Non-pigmented ciliary epithelial cell (primary cell): ENCODE measurements at places on chromosomes 4 and X.
A peak's percentile ranks its signal among the peaks of the same experiment; 100 is the strongest.

- DNase-seq, result no peak
Measured at GRCh38 chr4:80336582-80336981, 1.1 kb downstream of the CFAP299 start.

DNA sequence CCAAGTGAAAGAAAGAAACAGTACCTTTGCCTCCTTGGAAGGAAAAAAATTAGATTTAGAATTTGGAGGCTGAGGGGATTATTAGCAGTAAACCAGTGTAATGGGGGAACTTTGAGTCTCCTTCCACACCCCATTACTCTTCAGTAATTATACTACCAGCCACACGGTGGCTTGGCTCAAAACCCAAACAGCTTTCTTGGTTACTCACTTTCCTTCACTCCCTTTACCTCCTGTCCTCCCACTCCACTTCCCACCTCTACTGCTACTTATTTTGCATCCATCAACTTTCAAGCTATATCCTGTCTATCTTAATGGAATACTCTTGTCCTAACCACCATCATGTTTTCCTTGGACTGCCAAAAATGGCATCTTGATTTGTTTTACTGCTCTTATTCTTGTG, 310.6 kb upstream of the AADAT start:
- no peak for DNase-seq

- DNase-seq, result no peak
Measured at GRCh38 chrX:12974796-12975669, at the start of gene TMSB4X. TMSB4X (plus strand) TSS chrX:12975110.

DNA sequence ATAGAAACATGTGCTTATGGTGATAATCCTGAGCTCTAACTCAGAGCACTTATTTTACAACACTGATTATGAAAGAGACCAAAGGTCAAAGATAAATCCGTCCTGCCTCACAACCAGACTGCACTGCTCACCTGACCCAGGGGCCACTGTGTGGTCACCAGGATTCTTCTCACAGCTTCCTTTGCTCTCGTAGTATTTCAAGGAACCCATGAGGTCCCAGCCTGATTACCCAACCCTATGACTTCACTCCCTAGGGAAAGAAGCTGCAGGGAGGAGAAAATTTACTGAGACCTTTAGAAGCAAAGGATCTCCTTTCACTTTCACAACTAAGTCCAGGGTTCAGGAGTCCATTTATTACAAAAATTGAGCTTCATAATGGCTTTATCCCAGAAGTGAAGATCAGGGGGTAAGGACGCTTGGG, 9.6 kb downstream of the SLC25A5 start:
- peak; percentile 32 for DNase-seq

GRCh38 chrX:11567528-11568220, 98.0 kb downstream of the ARHGAP6 start:
- DNase-seq, result no peak

GRCh38 chrX:39731735-39732134, 366.0 kb downstream of the BCOR start:
- no peak for DNase-seq

- no peak for DNase-seq
Measured at GRCh38 chr4:68803013-68803412, 12.8 kb upstream of the UGT2B10 start.

DNA sequence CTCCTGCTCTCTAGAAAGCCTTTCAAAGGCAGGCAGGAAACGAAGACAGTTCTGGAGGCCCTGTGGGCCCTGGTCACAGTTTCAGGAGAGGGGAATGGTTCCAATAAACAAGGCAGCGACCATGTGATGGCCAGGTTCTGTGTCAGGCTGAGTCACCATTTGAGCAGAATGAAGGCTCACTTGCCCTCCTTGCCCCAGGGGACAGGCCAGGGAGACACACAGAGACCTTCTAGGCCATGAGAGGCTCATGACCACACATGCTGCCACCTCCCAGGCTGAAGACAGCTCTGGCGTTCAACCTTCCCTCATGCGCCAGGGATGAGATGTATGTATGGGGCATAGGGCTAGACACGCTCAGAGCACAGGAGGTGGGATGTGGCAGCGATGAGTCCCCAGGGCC, 22.9 kb upstream of the TRIM2 start:
- no peak for DNase-seq

- DNase-seq, result no peak
Measured at GRCh38 chrX:19193565-19193964, 71.3 kb upstream of the ADGRG2 start.

- no peak for DNase-seq
Measured at GRCh38 chr4:47831026-47831679, 6.7 kb downstream of the CORIN start.

GRCh38 chrX:142238536-142238935, 33.4 kb upstream of the MAGEC2 start:
- DNase-seq, result no peak

- no peak for DNase-seq
Measured at GRCh38 chr4:148716431-148717052, 274.3 kb upstream of the NR3C2 start.

DNA sequence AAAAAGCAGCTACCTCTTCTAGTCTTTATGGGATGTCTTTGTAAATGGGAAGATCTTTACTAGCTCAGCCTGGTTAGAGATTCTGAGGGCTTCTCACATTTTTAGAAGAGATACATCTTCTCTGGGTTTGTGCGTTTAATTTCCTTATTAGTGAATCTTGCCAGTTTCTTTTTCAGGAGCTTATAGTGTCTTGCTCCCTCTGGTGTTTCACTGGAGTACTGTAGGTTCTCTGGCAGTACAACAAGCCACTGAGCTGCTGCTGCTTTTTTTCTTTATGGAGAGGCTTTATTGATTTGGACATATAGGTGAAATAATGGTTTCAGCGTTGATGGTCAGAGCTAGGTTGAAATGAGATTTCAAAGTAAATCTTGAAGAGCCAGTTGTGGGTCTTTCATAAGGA, 82.9 kb downstream of the LAS1L start:
- DNase-seq, result peak; percentile 4

GRCh38 chrX:41541386-41541785, 94.2 kb downstream of the NYX start:
- DNase-seq, result no peak

- no peak for DNase-seq
Measured at GRCh38 chr4:7128644-7129043, 60.8 kb upstream of the GRPEL1 start.

DNA sequence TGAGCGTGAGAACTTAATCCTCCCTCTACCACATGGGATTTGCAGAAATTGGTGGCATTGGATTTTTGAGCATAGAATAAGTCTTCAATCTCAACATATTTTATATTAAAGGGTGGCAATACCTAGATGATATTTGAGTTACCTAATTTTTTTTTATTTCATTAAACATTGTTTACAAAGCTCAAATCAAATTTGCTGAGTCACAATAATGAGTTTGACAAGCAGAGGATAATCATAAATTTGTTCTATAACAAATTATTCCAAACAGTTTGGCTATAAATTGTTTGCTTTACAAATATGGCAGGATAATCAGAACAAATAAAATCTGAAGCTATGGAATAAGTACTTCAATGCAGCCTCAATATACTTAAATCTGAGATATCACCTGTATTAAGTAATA, 22.7 kb downstream of the EMCN start:
- DNase-seq, result no peak

GRCh38 chr4:189858435-189858834, 82.2 kb upstream of the FRG1 start:
- DNase-seq, result no peak

DNA sequence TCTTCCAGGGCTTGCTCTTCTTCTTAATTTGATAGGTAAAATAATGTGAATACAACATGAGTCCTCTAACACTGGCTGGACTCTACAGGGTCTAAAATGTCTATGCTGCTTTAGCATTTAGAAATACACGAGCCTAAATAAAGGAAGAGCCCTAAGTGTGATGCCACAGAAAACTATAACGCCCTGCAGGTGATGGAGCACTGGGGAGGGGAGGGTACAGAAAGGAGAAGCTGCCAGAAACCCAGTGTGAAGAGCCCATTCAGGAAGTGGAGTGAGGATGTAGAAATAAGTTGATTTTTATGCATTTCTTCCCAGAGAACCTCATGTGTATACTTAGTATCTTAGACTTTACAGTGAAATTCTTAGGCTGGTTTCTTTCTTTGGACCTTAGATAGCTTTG, 83.4 kb downstream of the TNIP2 start:
- DNase-seq, result no peak

DNA sequence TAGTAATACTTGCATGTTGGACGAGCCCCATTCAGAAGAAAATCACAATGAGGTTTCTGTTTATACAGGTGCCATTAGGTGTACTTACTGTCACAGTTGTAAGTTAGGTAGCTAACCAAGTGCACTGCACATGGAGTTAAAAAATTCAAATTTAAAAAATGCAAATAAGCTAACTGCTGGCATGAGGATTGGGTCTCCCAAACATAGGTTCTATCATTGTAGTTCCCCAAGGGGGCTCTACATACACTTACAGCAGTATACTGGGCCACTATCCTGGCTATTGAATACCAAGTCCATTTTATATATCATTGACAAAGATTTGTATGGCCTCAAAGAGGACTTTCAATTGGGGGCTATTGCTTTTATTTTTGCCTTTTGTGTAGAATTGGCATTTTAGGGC, 153.4 kb downstream of the FMR1NB start:
- no peak for DNase-seq

DNA sequence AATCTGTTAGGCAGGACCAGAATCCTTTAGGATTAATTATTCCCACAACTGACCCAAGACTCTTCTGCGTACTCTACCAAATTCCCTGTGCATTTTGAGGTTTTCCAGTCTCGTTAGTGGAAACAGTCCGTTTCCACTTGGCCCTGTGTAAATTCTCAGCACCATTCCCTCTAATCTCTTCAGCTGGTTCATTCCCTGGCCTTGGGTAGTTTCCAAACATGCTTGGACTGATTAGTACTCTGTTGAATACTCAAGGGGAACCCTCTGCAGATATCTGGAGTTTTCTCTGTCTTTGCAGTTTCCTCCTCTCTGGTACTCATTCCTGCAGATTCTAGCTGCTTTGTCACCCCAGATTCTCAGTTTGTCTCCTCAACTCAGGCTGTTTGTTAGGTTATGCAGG, 80.4 kb downstream of the ZFX start:
- no peak for DNase-seq

- DNase-seq, result no peak
Measured at GRCh38 chrX:13256603-13257002, 63.2 kb downstream of the ATXN3L start.

GRCh38 chrX:73525928-73526690, 36.9 kb upstream of the CHIC1 start:
- DNase-seq, result no peak

DNA sequence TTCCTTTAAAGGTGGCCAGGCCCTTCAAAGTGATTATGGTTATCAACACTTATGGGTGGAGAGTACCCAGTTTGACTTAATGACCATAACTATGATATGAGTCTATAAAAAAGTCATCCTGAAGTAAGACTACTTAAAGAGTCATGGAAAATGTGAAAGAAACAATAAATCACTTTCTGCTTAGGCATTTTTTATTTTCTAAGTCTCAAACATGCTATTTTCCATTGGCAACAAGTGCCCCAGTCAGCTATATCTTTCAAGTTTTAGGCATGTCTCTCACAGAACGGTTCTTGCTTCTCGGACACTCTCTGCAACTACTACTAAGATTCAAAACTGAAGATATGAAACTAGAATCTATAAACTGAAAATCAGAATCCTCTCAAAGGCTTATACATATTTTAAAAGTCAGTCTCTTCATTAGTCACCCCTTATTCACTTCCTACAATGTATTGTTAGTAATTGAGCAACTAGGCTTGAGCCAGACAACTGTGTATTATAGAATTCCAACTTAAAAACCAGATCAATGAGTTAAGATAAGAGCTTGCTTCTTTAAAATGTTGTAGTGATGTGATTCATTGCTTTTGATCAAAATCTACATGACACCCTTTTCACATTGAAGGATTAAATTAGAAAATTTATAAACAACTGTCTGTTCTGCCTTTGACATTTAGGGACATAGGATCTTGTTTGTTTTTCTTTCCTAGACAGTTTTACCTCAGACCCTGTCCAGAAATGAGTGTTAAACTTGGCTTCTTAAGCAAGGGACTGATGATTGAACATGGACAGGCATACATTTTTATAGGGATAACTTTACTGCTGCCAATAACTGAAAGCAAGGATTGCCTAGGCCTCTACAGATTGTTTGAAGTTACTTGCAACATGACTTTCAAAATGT, 2.9 kb downstream of the ANTXR2 start:
- no peak for DNase-seq
